ENCODE measurements at places on chromosomes 6 and 20. TPM values are rescaled to one million over a fixed set of nuclear protein-coding genes. Genes with fewer than 3 reads are reported as not detected.

DNA sequence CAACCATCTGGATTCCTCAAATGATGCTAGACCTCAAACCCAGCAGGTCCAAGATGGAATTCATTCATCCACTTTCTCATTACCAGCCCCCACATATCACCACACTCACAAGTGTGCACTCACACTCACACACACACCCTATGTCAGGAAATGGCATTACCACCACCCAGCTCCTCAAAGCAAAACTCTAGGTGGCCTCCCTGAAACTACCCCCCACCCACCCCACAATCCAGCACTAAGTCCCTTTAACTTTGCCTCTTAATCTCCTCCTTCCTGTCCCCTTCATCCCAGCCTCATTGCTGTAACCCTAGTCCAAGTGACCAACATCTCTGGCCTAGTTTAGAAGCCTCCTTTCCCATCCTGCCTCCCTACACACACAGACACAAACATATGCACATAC, 109.4 kb downstream of the TNFAIP3 start:
- H3K4me3 ChIP-seq, result no peak overlapping the region
- no peak for DNase-seq
- H3K36me3 ChIP-seq, result no peaks in the 10 kb centered on the region
- peak overlapping the region; percentile 93 for H3K27ac ChIP-seq
- H3K4me1 ChIP-seq, result peaks cover 57% of the 10 kb centered on the region

Gene TTK
- total RNA-seq, result 0.87 TPM

- peak overlapping the region; percentile 49 for H3K4me3 ChIP-seq
- DNase-seq, result no peak
- H3K4me1 ChIP-seq, result peaks cover 10% of the 10 kb centered on the region
Observed at GRCh38 chr6:35919085-35919826, 1.6 kb downstream of the SRPK1 start.

DNA sequence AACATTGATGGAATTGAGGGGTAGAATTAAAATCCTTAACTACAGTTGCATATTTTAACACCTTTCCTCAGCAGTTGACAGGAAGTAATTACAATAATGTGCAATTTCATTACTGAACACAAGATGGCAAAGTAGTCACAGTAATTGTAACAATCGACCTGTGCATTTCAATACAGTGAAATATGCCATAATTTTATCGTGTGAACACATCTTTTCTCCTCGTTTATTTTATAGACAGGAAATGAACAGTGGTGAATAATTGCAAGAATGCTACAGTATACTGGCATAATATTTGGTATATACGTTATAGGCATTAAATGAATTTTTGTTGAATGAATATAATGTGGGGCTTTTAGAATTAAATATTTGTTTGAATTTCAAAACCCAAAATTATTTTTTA, 25.0 kb downstream of the CYB5R4 start:
- no peaks in the 10 kb centered on the region for H3K27me3 ChIP-seq
- no peak overlapping the region for H3K4me3 ChIP-seq
- H3K4me1 ChIP-seq, result no peaks in the 10 kb centered on the region
- H3K27ac ChIP-seq, result no peak overlapping the region
- H3K36me3 ChIP-seq, result no peaks in the 10 kb centered on the region

DNA sequence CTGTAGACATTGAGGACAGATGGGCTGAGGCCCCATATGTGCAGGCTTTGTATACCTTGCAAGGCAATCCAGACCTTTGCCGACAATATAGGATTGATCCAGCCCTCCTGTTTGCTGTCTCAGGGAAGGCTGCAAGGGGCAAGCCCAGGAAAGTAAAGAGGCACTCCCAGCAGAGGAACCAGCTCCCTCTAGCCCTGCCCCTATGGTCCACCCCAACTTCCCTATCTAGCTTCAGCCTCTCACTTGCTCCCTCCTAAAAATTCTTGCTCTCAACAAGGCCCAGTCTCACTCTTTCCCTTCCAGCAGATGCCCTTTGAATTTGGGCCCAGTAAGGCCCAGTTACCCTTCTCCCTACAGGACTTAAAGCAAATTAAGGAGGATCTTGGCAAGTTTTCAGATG, 92.6 kb downstream of the JARID2 start:
- no peaks in the 10 kb centered on the region for H3K27me3 ChIP-seq
- no peaks in the 10 kb centered on the region for H3K36me3 ChIP-seq
- no peak for DNase-seq
- no peak overlapping the region for H3K4me3 ChIP-seq

DNA sequence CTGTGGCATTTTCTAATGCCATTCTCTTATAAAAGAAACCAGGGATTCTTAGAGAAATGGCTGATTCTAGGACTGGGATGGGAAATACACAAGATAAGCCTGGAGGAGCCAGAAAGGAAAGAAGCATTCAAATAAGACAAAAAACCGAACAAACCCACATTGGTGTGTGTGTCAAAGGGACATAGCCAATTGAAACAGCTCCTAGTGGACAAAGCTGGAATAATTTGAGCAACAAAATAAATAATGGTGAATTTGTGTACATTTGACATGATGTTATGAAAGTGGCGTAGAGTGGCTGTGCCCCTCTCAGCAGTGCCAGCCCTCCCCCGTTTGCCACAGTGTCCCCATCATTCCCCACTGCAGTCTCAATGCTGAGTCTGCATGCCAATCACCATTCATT, 55.5 kb downstream of the B3GAT2 start:
- no peaks in the 10 kb centered on the region for H3K36me3 ChIP-seq
- no peak overlapping the region for H3K4me3 ChIP-seq
- no peaks in the 10 kb centered on the region for H3K27me3 ChIP-seq
- no peak for DNase-seq
- no peak overlapping the region for H3K27ac ChIP-seq
- H3K4me1 ChIP-seq, result no peaks in the 10 kb centered on the region

Gene HCRTR2
- total RNA-seq, result not detected

Gene RNF182
- not detected for total RNA-seq

Gene WFDC12
- not detected for total RNA-seq

GRCh38 chr20:58479726-58480440, 35.3 kb downstream of the APCDD1L start:
- H3K4me1 ChIP-seq, result no peaks in the 10 kb centered on the region
- H3K36me3 ChIP-seq, result no peaks in the 10 kb centered on the region
- no peak overlapping the region for H3K27ac ChIP-seq
- DNase-seq, result no peak
- H3K4me3 ChIP-seq, result no peak overlapping the region

Gene DAAM2
- total RNA-seq, result not detected

- no peaks in the 10 kb centered on the region for H3K36me3 ChIP-seq
- DNase-seq, result no peak
- no peak overlapping the region for H3K4me3 ChIP-seq
- no peaks in the 10 kb centered on the region for H3K4me1 ChIP-seq
- no peaks in the 10 kb centered on the region for H3K27me3 ChIP-seq
- no peak overlapping the region for H3K27ac ChIP-seq
Observed at GRCh38 chr6:79526897-79527296, 10.3 kb downstream of the LCA5 start.

- H3K27me3 ChIP-seq, result peaks cover 43% of the 10 kb centered on the region
- H3K27ac ChIP-seq, result no peak overlapping the region
- H3K36me3 ChIP-seq, result no peaks in the 10 kb centered on the region
- no peak for DNase-seq
- no peak overlapping the region for H3K4me3 ChIP-seq
Observed at GRCh38 chr6:50816947-50817645, 1.6 kb upstream of the TFAP2B start.

DNA sequence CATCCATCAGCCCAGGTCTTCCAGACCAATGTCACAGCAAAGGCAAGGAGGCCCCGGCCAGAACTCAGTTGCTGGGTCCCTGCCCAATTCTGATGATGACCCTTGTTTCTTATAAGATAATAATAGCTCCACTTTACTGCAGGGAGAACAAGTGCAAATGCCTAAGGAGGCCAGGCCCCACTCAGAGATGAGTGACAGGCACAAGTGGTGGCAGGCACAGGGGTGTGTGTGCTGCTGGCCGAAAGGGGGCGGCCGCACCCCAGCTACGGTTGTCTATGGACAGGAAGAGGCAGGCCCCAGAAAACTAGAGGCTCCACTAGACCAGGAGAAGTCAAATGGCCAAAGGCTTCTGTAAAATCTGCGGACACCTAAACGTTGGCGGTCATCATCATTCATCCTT, 28.6 kb downstream of the GNAS-AS1 start:
- H3K27me3 ChIP-seq, result no peaks in the 10 kb centered on the region
- H3K36me3 ChIP-seq, result no peaks in the 10 kb centered on the region
- DNase-seq, result no peak
- H3K27ac ChIP-seq, result no peak overlapping the region

DNA sequence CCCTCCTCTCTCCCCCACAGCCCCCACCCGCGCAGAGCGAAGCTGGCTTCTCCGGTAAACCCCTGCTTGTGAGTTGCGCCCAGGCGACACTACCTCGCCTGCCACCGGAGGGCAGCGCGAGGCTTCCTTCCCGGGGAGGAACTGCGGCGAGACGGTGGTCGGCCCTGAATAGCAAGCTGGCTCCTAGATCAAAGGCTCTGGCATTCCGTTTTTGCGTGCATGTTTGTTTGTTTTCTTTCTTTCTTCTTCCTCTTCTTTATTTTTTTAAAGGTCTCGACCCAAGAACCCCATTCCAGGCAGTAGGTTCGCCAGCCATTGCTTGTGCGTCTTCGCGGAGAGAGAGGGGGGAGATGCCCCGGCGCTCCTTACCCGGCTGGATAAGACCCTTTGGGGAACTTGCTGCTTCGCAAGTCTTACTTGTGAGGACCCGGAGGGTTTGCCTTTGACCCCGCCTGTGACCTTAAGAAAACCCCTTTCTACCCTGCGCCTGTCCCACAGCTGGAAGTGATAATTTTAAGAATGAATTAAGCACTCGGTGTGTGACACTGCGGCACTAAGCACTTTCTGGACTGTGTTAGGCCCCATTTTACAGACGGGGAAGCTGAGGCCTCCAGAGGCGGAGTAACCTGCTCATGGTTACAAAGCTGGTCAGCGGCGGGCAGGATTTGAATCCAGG, 92.7 kb upstream of the SIRPA start:
- H3K4me1 ChIP-seq, result peaks cover 14% of the 10 kb centered on the region
- peaks cover 3% of the 10 kb centered on the region for H3K27me3 ChIP-seq
- no peaks in the 10 kb centered on the region for H3K36me3 ChIP-seq
- H3K4me3 ChIP-seq, result peak overlapping the region; percentile 26

- DNase-seq, result no peak
- no peaks in the 10 kb centered on the region for H3K4me1 ChIP-seq
- no peaks in the 10 kb centered on the region for H3K27me3 ChIP-seq
Observed at GRCh38 chr20:48489046-48489463, 338.7 kb downstream of the PREX1 start.

DNA sequence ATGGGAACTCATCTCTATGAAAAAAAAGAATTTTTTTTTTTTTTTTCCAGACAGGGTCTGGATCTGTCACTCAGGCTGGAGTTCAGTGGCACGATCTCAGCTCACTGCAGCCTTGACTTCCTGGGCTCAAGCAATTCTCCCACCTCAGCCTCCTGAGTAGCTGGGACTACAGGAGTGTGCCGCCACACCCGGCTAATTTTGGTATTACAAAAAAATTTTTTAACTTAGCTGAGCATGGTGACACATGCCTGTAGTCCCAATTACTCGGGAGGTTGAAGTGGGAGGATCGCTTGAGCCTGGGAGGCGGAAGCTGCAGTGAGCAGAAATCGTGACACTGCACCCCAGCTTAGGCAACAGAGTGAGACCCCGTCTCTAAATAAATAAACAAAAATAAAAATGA, 7.5 kb downstream of the DEF6 start:
- peak; percentile 73 for DNase-seq
- H3K36me3 ChIP-seq, result peaks cover 24% of the 10 kb centered on the region
- peaks cover 75% of the 10 kb centered on the region for H3K4me1 ChIP-seq

Gene CST2
- total RNA-seq, result not detected

Gene SLC22A3
- not detected for total RNA-seq

Measured in natural killer cell (primary cell).